ENCODE measurements at places on chromosomes 16 and 17.

DNA sequence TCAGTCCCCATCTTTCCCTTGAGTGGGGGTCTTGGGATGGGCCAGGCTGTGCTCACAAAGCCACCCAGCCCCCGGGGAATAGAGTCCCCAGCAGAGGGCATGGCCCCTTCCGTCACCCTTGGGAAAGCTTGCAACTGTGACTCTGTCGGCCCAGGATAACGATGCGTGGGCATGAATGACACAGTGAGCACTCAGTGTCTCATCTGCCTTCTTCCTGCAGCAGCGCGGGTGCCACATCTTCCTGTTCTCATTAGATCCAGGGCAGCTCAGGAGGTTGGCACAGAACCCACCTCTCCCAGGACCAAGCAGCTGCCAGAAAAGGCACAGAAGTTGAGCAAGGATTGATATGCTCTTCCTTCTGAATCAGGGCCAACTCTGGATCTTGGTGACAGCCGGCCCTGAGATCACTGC is 84.7 kb downstream of the MRC2 start:
- no peak for DNase-seq

- no peak for DNase-seq
Observed at GRCh38 chr16:50881331-50881830, 139.5 kb downstream of the CYLD start.

DNA sequence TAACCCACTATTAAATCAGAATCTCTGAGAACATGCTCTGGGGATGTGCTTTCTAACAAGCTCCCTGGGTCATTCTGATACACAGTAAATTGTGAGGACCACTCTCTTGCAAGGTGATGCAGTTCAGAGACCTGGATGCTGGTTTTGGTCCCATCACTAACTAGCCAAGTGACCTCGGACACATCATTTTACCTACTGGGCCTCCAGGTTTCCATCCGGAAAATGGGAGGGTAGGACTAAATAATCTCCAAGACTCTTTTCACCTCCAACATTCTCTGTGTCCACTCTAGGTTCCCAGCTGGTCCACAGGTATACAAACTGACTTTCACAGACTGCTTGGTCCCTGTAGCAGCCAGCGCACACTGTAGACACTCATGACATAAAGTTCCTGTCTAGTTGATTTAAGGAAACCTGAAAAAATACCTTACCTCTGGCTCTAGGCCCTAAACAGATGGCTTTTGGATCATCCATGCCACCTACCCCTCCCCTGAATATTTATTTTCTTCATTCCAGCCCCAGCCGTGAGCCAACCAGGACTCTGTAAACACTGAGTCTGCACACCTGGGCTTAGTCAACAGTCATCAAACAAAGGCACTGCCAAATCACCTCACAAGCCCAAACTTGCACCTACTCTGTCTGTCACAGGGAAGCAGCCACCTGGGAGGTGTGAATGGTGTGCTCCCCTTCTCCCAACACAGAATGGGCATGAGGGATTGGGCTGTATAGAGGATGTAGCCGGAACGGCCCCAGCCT is 51.3 kb upstream of the MRPS23 start:
- no peak for DNase-seq

- no peak for DNase-seq
Observed at GRCh38 chr17:50275279-50275678, 1.0 kb downstream of the TMEM92 start.

- DNase-seq, result no peak
Observed at GRCh38 chr16:65621640-65622039, 499.8 kb upstream of the CDH11 start.

- DNase-seq, result no peak
Observed at GRCh38 chr17:4407216-4407615, 26.5 kb upstream of the SPNS3 start.

- DNase-seq, result no peak
Observed at GRCh38 chr16:15913046-15913698, 24.8 kb upstream of the CEP20 start.

- DNase-seq, result no peak
Observed at GRCh38 chr16:85983606-85984230, 84.8 kb downstream of the IRF8 start.

GRCh38 chr17:21201298-21201595 is 12.7 kb downstream of the TMEM11 start:
- DNase-seq, result no peak

DNA sequence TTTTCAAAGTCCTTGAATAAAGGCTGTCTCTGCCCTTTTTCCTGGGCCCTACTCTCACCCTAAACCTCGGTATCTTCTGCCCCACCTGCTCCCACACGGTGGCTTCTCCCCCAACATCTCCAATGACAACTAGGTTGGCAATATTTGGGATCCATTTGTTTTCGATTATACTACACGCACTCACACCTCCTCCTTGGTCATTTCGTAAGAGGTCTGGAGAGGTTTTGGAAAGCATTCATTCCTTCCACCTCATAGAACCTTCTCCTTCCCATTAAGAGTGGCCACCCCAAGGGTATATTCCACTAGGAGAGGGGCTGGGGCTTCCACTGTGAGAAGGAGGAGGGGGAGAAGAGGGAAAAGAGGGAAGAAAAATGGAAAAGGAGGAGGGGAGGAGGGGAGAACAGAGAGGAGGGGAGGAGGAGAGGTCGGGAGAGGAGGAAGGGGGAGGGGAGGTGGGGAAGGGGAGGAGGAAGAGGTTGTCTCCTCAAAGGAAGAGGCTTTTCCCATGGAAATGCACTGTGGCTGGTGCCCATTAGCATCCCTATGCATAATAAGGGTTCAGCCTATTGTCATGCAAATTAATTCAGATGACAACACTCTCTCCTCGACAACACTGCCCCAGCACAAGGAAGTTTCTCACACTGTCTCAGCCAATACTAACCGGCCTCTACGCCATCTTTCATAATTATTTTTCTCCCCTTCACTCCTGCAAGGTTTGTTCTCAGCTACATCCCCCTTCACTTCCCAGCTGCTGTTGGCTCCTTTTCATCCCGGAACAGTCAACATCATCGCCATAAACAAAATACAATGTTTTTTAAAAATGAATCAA is 30.0 kb downstream of the SOX9 start:
- no peak for DNase-seq

DNA sequence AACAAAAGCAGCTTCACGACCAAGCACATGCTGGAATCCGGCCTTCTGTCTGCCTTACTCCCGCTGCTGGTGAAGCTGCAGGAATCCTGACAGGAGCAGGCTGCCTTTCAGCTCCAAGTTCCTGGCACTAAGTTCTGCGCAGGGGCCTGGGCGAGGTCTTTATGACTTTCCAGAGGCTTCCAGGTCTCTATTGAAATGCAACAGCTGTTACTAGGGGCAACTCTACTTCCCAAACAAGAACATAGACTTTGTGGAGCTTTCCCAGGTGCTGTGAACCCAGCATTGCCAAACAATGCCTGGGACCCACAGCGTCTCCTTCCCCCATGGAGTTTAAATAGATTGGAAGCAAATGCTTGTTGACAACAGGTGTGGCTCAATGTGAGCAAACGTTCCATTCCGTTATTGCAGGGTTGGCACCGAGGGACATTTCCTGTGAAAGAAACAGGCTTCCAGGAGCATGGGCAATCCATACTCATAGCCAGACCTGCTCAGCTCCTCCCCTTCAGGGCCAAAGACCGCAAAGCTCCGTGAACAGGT is 156.0 kb downstream of the CDH13 start:
- DNase-seq, result no peak

GRCh38 chr17:75822800-75823166 is 21.4 kb downstream of the UNC13D start:
- no peak for DNase-seq

DNA sequence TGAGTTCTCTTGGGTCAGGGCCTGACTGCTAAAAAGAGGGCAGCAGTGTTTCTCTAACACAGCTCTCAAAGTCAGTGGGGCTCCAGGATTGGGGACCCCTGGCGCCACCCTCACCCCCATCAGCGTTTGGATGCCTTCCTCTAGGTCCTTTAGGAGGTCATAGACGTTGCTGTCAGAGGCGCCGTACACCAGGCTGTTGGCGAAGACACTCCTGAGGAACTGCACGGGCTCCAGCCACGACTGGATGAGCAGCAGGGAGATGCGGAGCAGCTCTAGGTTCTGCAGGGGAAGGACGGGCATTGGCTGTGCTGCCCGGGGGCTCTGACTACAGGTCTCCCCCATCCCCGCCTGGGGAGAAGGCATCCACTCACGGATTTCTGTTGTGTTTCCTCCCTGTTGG is 993 bp downstream of the GH1 start:
- DNase-seq, result no peak

GRCh38 chr16:16008666-16009065 is 59.2 kb downstream of the ABCC1 start:
- DNase-seq, result no peak

DNA sequence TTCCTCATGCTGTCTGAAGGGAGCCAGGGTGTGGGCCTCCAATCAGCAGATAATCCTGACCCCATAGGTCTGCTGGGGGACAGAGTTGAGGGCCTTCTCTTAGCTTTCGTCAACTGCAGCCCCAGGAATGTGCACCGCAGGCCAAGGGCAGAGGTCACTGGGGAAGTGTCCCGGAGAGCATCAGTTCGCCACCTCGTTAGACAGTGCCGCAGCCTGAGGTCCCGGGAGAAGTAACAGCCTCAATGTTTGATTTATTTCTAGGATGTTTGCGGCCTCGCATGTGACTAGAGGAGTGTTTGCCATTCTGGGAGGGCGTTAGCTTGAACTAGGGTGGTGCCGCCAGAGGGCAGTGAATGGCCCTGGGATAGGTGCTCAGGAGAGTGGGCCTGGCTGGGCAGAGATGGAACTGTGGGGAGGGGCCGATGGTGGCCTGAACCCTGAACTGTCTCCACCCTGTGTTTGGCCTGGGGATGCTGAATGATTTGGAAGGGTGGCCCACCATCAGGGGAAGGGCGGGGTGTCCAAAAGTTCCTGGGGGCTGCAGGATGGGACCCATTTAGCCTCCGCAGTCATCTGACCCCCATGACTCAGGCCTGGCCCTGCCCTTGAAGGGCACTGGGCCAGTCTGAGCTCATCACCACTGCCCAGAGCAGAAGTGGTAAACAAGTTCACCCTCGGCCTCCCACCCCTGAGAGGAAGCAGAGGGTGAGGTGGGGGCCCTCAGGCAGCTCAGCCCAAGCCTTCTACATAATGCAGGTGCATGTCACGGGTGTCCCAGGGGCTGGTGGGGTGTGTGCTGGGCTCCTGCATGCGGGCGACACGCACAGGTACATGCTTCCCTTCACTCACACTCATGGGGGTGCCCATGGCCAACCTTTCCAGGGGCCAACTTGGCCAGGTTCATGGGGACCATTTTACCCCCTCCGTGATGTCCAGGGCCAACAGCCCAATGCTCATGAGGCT is 12.4 kb upstream of the TAC4 start:
- DNase-seq, result no peak

DNA sequence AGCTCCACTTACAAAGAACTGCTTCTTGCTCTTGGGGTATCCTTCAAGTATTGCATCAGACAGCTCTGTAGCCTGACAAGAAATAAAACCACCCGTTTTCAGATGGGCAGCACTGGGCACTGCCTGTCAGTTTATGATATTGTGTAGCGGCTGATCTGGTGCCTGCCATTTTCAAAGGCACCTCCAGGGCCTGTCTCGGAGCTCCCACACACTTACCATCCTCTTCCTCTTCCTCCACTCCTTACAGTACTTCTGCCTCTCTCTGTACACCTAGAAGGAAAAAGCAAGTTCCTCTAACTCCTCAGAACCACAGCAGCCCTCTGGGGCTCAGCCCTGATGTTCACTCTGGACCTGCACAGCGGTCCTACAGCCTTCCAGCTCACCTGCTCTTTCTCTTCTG is 4.4 kb downstream of the PSMC3IP start:
- no peak for DNase-seq

Measured in amniotic stem cell (primary cell).